BE2C (cell line): ENCODE measurements at places on chromosomes 4 and X.

DNA sequence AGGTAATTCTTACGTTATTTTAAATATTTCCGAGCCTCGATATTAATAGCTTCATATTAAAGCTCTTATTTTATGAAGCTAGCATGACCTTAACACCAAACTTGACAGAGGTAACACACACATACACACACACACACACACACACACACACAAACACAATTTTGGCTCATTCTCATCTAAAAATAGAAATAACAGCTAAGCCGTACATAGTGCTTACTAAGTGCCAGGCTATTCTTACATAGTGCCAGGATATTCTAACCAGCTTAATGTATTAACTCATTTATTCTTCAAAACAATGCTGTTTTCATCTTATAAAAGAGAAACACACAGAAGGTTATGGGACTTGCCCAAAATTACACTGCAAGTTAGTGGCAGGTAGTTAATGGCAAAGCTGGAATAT lies 87.0 kb upstream of the BLTP1 start:
- DNase-seq, result no peak

GRCh38 chr4:76426272-76426671 lies 5.3 kb upstream of the CCDC158 start:
- DNase-seq, result no peak

- DNase-seq, result no peak
Observed at GRCh38 chrX:41332408-41333002, 1.5 kb upstream of the DDX3X start.

DNA sequence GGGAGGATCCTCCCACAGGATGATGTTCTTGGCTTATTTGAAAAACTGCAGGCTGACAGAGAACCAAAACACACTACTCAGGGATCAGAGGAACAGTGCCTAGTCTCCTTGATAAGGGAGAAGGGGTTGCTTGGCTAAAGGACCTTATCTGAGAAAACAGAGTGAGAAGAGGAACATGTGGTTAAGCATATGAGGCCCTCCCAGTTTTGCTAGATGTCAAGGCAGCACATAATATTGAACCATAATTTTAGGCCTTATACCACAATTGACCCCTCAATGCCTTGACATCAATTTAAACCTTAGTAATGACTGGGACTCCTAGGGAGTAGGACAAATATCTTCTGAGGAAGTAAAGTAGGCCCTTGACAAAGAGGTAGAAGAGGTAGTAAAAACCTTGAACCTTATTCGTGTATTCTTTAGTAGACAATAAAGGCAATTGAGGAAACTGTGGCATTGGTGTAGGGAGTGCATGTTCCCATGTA lies 79.3 kb downstream of the TEX13C start:
- DNase-seq, result no peak

- DNase-seq, result no peak
Observed at GRCh38 chrX:7242613-7243012, 94.7 kb upstream of the PUDP start.

GRCh38 chrX:150291014-150291413 lies 72.1 kb upstream of the MAMLD1 start:
- DNase-seq, result no peak

GRCh38 chr4:164009435-164009834 lies 514.9 kb downstream of the TMA16 start:
- DNase-seq, result no peak

DNA sequence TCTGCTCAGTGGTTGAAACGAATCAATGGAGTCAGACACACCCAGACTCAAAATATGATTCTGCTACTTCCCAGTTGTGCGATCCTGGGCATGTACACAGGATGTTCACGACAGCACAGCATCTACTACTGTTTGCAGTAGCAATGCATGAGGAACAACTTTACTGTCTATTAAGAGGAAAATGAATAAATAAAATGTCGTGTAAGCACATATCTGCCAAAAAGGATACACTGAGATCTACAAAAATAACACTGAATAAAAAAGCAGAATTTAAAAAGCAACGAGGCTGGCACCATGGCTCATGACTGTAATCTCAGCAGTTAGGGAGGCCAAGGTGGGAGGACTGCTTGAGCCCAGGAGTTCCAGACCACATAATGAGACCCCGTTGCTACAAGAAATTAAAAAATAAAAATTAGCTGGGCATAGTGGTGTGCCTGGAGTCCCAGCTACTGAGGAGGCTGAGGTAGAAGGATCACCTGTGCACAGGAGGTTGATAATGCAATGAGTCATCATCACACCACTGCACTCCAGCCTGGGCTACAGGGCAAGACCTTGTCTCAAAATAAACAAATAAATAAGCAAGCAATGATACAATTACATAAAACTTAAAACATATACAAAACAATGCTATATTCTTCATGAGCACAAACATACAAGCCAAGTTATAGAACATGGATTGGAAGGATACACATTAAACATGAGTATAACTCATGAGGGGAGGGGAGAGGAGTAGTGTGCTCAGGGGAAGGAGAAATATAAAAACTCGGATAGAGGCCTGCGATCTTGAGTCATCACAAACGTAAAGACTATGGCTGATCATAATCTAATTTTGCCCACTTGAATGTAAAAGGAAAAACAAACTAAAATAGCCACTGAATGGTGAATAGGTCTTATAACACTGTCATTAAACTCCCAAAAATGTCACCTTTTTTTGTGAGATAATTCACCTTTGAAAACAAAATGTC lies 8.6 kb downstream of the CFAP97 start:
- no peak for DNase-seq

DNA sequence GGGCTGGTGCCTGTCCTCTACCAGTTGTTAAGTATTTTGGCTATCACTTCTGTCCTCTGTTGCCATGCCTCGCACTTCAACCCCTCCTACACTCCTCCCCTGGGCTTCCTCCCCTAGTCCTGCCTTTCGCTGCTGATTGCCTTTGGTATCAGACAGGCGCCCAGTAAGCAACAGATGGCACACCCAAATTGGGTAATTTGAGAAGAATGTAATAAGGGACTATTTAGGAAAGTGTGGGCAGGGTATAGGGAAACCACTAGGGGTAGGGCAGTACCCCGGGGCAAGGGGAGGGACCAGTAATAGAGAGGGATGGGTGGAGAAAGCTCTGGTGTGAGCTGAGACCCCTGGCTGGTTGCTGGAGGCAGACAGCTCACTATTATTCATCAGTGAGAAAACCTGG lies 172.7 kb upstream of the USP9X start:
- DNase-seq, result no peak

- no peak for DNase-seq
Observed at GRCh38 chrX:79169484-79169883, 25.0 kb downstream of the GPR174 start.

- no peak for DNase-seq
Observed at GRCh38 chr4:62881901-62882300, 1527.3 kb downstream of the TECRL start.

DNA sequence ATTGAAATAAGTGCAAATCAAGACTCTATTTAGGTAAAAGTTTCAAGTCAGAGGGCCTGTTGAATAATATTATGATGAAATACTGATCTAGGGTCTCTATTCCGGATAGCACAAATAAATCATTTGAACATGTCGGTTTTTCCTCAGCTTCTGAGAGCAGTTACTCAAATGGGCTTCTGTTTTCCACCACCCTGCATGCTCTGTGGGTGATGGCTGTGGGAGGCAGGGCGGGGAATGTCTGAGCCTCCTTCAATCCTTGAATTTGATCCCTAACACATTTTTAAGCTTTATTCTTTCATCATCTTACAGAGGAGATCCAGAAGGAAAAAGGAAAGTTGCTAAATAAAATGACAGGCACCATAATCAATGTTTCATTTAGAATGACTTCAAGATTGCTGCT lies 8.5 kb downstream of the UNC5C start:
- peak; percentile 79 for DNase-seq

GRCh38 chr4:148216866-148217814 lies 225.1 kb downstream of the NR3C2 start:
- DNase-seq, result no peak

DNA sequence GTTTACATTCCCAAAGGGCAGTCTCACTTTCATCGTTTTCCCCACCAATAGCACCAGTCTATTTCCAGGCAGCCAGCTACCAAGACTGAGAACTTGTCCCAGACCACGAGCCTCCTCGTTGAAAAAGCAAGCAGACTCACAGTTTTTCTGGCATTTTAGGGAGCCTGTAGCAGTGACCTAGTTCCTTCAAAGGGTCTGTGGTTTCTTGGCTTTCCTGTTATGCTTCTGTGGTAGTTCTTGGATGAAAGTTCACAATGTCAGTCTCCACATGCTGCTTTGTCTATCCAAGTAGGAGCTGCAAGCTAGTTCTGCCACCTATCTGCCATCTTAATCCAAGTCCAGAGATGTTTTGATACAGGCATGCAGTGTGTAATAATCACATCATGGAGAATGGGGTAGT lies 151.6 kb upstream of the ZC4H2 start:
- no peak for DNase-seq

- peak; percentile 44 for DNase-seq
Observed at GRCh38 chr4:168409089-168409801, 71.0 kb downstream of the DDX60L start.

GRCh38 chr4:134276476-134276875 lies 74.9 kb upstream of the PABPC4L start:
- DNase-seq, result no peak
